ENCODE measurements at places on chromosomes 13 and 19.

GRCh38 chr19:953445-954271, 27.8 kb downstream of the ARID3A start:
- DNase-seq, result no peak

GRCh38 chr19:1428738-1429391, 9.3 kb upstream of the RPS15 start:
- no peak for DNase-seq

GRCh38 chr19:5076440-5077208, 107.7 kb downstream of the KDM4B start:
- DNase-seq, result no peak

GRCh38 chr13:44879452-44880058, 109.7 kb downstream of the NUFIP1 start:
- DNase-seq, result peak; percentile 38

DNA sequence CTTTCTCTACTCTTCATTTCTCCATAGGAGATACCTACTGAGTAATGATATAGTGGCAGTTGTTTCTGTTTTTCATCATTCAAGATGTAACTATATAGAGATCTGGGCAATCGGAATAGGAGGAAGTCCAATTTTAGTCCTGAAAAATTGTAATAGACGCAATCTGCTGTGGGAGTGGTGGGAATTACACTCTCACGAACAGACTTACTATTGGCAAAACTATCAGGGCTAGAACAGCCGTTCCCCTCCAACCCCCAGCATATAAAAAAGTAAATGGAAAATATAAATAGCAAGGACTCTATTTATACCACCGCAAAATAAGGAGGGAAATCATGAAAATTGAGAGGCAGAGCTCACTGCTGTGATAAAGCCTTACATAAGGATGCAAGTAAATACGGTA, 330.1 kb downstream of the FGF14 start:
- no peak for DNase-seq

DNA sequence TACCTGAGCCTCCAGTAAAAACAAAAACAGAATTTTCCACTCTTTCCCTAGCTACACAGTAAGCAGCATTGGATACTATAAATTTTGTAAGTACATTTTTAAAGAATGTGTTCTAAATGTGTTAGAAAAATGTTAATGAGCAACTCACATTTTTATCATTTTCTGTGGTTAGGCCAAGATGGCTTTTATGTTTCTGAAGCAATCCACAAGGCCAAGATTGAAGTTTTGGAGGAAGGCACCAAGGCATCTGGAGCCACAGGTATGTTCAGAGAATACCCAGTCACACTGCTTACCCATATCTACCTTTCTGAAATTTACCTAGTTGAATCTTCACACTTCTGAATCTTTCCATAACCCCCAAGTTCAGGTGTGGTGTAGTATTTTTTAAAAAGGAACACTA, 21.6 kb downstream of the SERPINE3 start:
- peak; percentile 60 for DNase-seq

GRCh38 chr19:30760014-30760413, 387.8 kb downstream of the ZNF536 start:
- DNase-seq, result no peak

GRCh38 chr13:113607056-113607888, 22.7 kb downstream of the TFDP1 start:
- DNase-seq, result peak; percentile 31

GRCh38 chr13:50123862-50124535, 108.8 kb downstream of the KCNRG start:
- DNase-seq, result peak; percentile 79

GRCh38 chr13:64755961-64756360, 2474.2 kb downstream of the PCDH9 start:
- peak; percentile 45 for DNase-seq

- DNase-seq, result no peak
Measured at GRCh38 chr19:19548915-19549759, 11.1 kb downstream of the CILP2 start.

DNA sequence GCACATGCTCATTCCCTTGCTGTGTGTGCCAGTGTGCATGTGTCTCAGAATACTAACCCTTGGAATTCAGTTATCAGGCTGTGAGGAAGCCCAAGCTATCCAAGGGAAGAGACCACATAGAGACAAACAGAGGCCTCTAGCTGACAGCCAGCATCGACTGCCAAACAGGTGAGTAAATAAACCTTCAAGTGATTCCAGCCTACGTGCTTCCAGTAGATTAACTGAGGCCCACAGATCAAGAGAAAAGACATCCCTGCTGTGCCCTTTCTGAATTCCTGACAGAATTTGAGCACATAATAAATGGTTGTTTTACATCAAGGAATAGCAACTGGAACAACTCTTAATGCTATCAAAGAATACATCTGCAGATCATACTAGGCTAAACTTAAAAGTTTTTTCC, 17.5 kb downstream of the ZC3H13 start:
- DNase-seq, result no peak

- DNase-seq, result no peak
Measured at GRCh38 chr13:34338102-34338501, 520.2 kb downstream of the RFC3 start.

GRCh38 chr13:108227651-108228272, 9.6 kb downstream of the ABHD13 start:
- peak; percentile 72 for DNase-seq

DNA sequence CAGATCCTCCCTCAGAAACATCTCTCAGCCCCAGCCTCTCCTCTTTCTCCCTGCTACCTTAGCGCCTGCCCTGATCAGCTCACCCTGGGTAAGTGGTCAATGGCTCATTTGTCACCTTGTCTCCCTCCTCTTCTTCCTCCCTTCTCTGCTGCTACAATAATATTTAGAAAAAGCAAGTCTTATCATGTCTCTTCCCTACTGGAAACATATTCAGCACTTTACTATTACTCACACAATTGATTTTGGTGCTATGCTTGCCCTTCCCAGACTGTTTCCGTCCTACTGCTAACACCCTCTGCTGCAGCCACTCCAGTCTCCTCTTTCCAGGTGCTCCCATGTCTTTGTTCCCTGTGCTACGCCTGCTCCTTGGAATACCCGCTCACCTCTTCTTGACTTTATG, 35.8 kb downstream of the ESD start:
- no peak for DNase-seq

DNA sequence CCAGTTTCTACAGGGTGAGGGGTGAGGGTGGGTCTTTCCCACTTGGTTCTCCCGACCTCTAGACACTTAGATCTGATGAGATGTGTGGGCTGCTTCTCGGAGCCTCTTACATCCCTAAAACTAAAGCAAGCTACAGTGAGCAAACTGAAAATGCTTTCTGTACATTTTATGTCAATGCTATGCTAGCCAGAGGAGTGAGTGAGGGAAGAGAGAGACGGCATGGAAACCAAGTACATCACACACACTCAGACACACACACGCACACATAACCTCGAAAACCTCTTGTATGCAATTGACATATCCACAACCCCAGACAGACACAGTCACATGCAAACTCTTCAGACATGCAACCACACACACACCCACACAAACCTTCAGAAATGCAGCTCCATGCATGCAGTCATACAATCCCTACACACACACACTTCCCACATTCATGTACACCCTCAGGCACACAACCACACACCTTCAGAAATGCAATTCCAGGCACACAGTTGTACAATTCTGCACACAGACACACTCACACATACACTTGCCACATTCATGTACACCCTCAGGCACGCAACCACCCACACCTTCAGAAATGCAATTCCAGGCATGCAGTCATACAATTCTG, 1.4 kb downstream of the SLC1A6 start:
- peak; percentile 41 for DNase-seq

DNA sequence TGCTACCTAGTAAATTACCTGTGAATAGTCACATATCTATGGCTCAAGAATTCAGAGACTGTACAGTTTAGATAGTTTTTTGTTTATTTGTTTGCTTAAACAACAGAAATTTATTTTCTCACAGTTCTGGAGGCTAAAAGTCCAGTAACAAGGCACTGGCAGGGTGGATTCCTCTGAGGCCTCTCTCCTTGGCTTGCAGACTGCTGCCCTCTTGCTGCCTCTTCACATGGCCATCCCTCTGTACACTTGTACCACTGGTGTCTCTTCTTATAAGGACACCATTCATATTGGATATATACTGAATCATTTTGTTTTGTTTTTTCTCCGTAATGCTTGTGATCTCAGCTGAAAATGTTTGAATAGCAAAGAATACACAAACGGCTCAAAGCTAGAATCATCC, 56.4 kb upstream of the MIR17HG start:
- DNase-seq, result no peak

DNA sequence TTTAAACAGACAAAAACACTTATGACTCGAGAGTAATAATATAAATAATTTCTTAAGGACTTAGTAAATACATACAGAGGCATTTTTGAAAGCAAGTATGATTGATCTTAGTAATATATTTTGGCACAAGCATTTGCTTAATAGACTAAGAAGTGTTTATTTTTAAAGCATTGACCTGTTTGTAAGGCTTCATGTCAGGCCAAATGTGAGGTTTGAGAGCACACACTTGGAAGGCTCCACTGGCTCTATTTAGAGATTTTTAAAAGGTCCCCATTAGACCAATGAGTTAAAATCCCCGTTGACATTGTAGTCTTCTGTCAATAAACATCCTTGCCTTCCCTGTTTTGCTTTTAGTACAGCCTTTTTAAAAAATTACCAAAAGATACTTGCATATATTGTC, 50.4 kb downstream of the ATP8A2 start:
- DNase-seq, result no peak

GRCh38 chr19:16834747-16835146, 5.5 kb downstream of the SIN3B start:
- DNase-seq, result no peak

GRCh38 chr13:87954091-87954490, 282.9 kb downstream of the SLITRK5 start:
- DNase-seq, result no peak

DNA sequence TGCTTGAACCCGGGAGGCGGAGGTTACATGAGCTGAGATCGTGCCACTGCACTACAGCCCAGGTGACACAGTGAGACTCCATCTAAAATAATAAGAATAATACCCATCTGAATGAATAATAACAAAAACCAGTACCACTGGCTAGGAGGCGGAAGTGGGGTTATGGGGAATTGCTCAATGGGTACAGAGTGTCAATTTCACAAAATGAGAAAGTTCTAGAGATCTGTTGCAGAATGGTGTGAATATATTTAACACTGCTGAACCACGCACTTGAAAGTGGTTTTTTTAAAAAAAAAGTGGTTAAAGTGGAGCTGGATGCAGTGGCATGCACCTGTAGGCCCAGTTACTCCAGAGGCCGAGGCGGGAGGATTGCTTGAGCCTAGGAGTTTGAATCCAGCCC, 18.5 kb downstream of the KLF2 start:
- DNase-seq, result no peak

DNA sequence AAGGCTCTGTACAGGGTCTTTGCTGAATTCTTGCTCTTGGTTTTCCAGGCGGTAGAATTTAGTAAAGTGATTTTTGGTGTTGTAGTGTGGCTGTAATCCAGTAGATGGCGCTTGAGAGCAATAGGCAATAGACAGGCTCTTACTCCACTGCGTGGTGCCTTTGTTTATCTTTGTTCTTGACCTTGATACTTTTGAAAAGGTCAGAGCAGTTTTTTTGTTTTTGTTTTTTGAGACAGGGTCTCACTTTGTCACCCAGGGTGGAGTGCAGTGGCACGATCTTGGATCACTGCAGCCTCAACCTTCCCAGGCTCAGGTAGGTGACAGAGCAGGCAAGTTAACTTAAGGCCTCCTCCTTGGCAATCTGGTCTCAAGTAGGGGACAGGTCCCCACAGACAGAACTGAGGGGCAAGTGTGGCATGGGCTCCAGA, 12.2 kb upstream of the LILRA5 start:
- peak; percentile 24 for DNase-seq

DNA sequence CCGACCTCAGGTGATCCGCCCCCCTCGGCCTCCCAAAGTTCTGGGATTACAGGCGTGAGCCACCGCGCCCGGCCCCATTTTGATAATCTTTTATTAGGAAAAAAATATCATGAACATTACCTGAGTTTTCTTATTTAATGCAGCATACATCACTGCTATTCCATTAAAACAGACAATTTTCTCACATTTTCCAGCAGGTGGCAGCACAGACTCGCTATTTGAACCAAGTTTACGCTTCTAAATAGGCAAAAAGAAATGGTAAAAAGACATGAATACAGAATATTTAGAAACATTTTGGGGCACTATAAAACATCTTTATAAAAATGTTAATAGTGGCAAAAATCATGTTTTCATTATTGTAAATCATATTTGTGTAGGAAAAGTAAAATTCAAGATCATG, 903.1 kb downstream of the SLITRK6 start:
- DNase-seq, result peak; percentile 82

All from trophoblast cell (in vitro differentiated cells and primary cell).